Testis (tissue), 5 donors: ENCODE measurements at places on chromosomes 3 and 15. TPM values are rescaled to one million over a fixed set of nuclear protein-coding genes. Genes with fewer than 3 reads are reported as not detected.

The XYLB gene
- 1.7 TPM for polyA plus RNA-seq

The ECE2 gene
- polyA plus RNA-seq = 1.1 TPM

The FOXB1 gene
- polyA plus RNA-seq = 7.4 TPM

The ADAMTSL3 gene
- polyA plus RNA-seq = 8.6 TPM

The QRICH1 gene
- 126 TPM for polyA plus RNA-seq

The CP gene
- polyA plus RNA-seq = 6.1 TPM

The CAND2 gene
- 38.0 TPM for polyA plus RNA-seq

The SERPINI2 gene
- polyA plus RNA-seq = 0.47 TPM

The IGDCC3 gene
- polyA plus RNA-seq = 5.8 TPM

The SLC4A7 gene
- polyA plus RNA-seq = 17.7 TPM

The HESX1 gene
- polyA plus RNA-seq = 6.4 TPM

The UCN2 gene
- 0.86 TPM for polyA plus RNA-seq

The CDCP1 gene
- polyA plus RNA-seq = 2.5 TPM

The TGM4 gene
- 1.1 TPM for polyA plus RNA-seq

The PDZRN3 gene
- polyA plus RNA-seq = 15.8 TPM

The TMEM45A gene
- polyA plus RNA-seq = 56.0 TPM

The EFCAB12 gene
- 16.0 TPM for polyA plus RNA-seq

The SLC12A1 gene
- 1.2 TPM for polyA plus RNA-seq

The LSAMP gene
- 9.1 TPM for polyA plus RNA-seq

The TRMT10C gene
- 13.3 TPM for polyA plus RNA-seq

The IL5RA gene
- polyA plus RNA-seq = 1.8 TPM

The WDR93 gene
- polyA plus RNA-seq = 31.9 TPM

The SLC6A20 gene
- polyA plus RNA-seq = 2.3 TPM

The FAM81A gene
- 4.4 TPM for polyA plus RNA-seq

The TMEM212 gene
- polyA plus RNA-seq = 1.8 TPM

The SLC22A14 gene
- polyA plus RNA-seq = 11.9 TPM

The STX19 gene
- polyA plus RNA-seq = 0.29 TPM

The C3orf20 gene
- 16.5 TPM for polyA plus RNA-seq

The BCL2A1 gene
- 2.3 TPM for polyA plus RNA-seq

The KNSTRN gene
- 125 TPM for polyA plus RNA-seq

The GHSR gene
- polyA plus RNA-seq = 0.63 TPM

The CTXN2 gene
- polyA plus RNA-seq = 1.6 TPM

The GOLIM4 gene
- 9.5 TPM for polyA plus RNA-seq

The TTLL13 gene
- 30.3 TPM for polyA plus RNA-seq

The PLSCR5 gene
- polyA plus RNA-seq = not detected

The FRMD5 gene
- polyA plus RNA-seq = 12.3 TPM

The EPB42 gene
- polyA plus RNA-seq = 3.6 TPM

The SPESP1 gene
- 67.6 TPM for polyA plus RNA-seq

The COL6A5 gene
- 2.6 TPM for polyA plus RNA-seq

The TAMM41 gene
- 14.5 TPM for polyA plus RNA-seq
